ENCODE measurements at places on chromosomes 6 and 20. TPM values are rescaled to one million over a fixed set of nuclear protein-coding genes. Genes with fewer than 3 reads are reported as not detected.

SRSF12 gene
- 1.0 TPM for total RNA-seq

GSS gene
- total RNA-seq, result 29.9 TPM

LTB gene
- not detected for total RNA-seq

ROS1 gene
- total RNA-seq, result 1.4 TPM

IL17F gene
- not detected for total RNA-seq

SIRPD gene
- not detected for total RNA-seq

OR12D3 gene
- not detected for total RNA-seq

TCP11 gene
- total RNA-seq, result not detected

FAM217B gene
- 7.5 TPM for total RNA-seq

DSN1 gene
- total RNA-seq, result 17.8 TPM

OXT gene
- not detected for total RNA-seq

CNKSR3 gene
- total RNA-seq, result 1.8 TPM

DZANK1 gene
- 0.65 TPM for total RNA-seq

SYNE1 gene
- 34.6 TPM for total RNA-seq

HLA-DRA gene
- total RNA-seq, result not detected

TOMM6 gene
- total RNA-seq, result 177 TPM

ZBP1 gene
- total RNA-seq, result not detected

GABRR1 gene
- total RNA-seq, result not detected

TRIM40 gene
- not detected for total RNA-seq

PSORS1C2 gene
- not detected for total RNA-seq

RIPPLY2 gene
- not detected for total RNA-seq

VARS2 gene
- 14.1 TPM for total RNA-seq

HLA-DPA1 gene
- total RNA-seq, result 1.8 TPM

TUBB1 gene
- total RNA-seq, result not detected

LY6G6D gene
- total RNA-seq, result not detected

CST7 gene
- not detected for total RNA-seq

TMC2 gene
- total RNA-seq, result not detected
